ENCODE measurements at places on chromosomes 6 and 20.

GRCh38 chr6:43950051-43950605 lies 177.1 kb downstream of the MRPL14 start:
- DNase-seq, result no peak

DNA sequence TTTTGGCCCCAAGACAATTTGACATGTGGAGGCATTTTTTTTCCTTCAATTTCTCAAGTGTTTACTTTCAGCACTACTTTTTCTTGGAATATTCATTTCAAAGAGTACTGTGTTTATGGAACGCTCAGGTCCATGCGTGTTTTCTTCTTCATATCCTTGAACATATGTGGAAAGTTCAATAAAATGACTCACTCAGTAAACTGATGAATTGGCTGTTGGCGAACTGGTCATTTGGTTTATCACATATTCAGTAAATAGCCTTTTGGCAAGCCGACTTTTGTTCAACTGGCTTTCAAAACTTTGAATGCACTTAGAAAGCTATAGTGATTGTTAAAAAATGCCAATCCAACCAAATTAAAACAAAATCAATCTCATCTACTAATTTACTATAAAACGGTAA lies 964.6 kb upstream of the SLC35B3 start:
- no peak for DNase-seq

DNA sequence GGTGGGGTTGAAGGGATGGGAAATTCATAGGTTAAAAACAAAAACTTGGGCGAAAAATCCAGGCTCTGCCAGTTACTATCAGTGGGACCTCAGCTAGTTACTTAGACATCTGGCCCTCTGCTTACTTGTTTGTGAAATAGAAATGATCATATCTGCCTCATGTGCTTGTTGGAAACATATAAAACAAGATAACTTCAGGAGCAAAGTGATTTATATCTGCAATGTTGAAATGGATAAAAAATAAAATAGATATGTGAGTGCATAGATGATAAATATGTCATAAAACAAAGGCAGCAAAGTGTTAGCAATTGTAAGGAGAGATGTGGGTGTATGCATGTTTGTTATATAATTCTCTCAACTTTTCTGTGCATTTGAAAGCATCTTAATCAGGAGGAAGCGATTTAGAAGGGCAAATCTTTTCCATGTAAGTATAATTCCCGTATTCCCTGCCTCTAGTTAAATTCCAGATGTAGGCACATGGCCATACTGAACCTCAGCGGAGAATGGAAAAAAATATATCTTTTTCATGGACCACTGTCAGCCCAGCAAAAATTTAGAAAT lies 579.0 kb upstream of the FLRT3 start:
- DNase-seq, result no peak

DNA sequence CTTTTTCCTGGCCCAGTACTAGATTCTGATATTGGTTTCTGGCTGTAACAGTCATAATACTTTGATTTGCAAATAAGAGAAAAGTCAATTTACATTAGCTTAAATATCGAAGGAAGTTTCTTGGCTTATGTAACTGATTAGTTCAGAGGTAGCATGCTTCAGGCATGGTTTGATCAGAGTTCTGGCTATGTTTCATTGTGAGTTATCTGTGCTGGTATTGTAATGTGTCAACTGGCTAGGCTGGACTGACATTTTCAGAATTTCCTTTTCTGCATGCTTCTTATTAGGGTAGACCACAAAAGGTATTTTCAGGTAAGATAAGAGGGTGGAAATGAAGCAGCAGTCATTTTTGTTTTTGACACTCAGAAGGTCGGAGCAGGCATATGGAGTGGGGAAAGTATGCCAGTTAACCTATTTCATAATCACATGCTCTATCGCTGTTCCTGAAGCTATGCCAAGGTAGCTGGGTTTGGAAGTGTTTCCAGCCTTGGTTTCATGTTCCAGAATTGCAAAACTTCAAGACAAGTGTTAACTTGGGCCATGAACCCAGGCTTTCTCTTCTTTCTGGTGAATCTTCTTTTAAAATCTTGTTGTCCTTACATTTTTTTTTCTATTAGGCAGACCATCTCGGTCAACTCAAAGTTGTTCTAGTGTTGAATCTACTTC lies 244.9 kb downstream of the DHX35 start:
- no peak for DNase-seq

DNA sequence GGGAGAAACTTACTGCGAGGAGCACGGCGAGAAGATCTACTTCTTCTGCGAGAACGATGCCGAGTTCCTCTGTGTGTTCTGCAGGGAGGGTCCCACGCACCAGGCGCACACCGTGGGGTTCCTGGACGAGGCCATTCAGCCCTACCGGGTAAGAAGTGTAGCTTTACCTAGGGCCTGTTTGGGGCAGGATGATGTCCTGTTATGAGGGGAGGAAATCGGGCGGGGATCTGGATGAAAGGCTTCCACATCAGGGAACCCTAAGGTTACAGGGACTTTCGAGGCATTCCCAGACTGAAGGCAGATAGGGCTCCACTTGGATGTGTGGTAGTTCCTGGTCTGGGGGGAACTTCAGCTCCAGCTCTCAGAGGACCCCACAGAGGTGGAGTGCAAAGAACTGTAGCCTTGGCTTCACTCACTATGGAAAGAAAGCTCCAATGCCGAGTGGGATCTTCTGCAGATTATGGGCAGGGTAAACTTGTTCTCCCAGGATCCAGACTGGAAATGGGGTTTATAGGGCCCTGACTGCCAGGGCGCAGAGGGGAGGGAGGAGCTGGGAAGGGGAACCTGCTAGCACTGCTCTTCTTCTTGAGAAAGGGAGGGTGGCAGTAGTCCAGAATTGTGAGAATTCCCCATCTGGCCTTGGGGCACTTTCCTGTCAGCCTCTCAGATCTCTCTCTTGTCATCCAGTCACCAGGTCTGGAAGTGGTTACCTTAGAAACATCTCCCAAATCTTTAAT lies 740 bp downstream of the TRIM15 start:
- no peak for DNase-seq

- DNase-seq, result no peak
Measured at GRCh38 chr20:47578543-47578942, 76.9 kb downstream of the NCOA3 start.

- DNase-seq, result no peak
Measured at GRCh38 chr6:37491830-37492208, 7.9 kb downstream of the CCDC167 start.

GRCh38 chr6:83417880-83418663 lies 12.8 kb downstream of the ME1 start:
- DNase-seq, result no peak
